ENCODE measurements at places on chromosomes 7 and 10.

DNA sequence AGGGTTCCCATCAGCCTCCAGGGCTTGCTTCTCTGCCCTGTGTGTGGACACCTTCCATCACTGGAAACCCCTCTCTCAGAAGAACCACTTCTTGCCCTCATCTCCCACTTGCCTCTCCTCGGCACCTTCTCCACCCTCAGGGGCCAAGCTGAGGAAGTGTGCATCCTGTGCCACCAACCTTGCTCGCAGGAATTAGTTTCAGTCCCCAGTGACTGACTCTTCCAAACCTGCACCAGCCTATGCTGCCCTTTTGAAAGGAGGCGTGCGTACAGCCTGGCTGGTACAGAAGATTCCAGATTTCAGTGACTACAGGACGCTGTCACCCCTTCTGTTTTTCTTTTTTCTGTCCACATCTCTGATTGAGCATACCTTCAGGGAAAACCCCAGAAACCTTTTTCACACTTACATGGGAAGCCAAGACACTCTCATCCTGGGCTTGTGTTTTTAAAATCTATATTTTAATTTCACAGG is 67.1 kb downstream of the IKZF1 start:
- no peak for DNase-seq

DNA sequence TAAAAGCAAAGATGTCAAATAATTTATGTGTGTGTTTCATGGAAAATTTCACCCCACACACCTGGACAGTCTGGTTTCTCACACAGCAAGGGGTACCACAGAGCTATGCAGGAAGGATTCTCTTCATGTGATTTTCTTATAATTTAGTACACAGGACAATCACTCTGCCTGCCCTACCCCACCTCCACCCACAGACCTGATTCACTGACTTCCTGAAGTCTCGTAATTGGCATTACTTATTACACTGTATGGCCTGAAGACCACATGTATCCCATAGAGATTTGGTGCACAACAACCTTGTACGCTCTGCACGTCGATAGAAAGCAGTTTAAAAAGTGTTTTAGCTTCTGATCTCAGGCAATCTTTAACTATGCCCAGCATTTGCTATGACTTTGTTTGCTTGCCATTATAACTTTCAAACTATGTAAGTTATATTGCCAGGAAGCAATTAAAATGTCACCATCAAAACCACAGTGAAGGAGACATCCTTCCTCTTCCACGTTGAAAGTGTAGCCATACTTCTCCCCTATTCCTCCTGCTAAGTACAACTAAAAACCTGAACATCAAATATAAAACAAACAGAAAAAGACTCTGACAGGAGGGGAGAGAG is 279.4 kb upstream of the IMMP2L start:
- DNase-seq, result no peak

DNA sequence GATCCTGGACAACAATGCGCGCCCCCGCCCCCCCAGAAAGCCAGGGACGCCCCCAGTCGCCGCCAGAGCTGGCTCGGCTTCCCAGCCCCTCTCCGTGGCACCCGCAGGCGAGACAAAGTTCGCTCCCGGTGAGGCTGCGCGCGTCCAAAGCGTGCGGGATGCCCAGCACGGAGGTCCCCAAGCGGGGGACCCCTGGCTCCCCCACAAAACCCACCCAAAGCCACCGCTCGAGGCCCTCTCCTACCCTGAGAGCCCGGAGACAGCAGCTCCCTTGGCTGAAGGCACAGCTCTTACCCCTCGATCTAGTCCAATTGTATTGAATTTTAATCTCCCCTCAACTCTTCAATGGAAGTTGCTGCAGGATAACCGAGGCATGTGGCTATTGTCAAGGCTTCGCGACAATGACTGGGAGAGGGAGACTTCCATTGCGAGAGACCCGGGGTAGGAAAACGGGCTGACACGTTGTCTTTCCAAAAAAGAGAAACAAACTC is 305.3 kb downstream of the PRPF18 start:
- DNase-seq, result no peak

GRCh38 chr7:108777966-108778365 is 208.3 kb downstream of the DNAJB9 start:
- DNase-seq, result no peak

- DNase-seq, result no peak
Measured at GRCh38 chr7:81791568-81792518, 22.0 kb upstream of the HGF start.

DNA sequence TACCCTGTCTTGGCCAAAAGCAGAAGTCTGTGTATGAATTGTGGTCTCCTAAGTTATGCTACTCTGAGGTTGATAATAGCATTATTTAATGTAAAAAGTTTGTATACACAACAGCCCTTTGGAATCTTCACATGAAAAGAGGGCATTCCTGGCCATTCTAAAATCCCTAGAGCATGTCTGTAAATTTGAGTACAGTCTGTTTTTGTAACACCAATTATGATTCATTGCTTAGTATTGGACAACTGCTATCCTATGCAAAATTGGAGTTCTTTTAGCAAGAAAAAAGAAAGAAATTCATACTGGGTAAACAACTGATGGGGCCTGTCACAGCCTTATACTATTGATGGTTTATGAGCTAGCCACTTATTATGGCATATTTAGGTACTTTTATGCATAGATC is 10.2 kb downstream of the CUTC start:
- no peak for DNase-seq

- no peak for DNase-seq
Measured at GRCh38 chr7:42107484-42108240, 129.3 kb downstream of the GLI3 start.

DNA sequence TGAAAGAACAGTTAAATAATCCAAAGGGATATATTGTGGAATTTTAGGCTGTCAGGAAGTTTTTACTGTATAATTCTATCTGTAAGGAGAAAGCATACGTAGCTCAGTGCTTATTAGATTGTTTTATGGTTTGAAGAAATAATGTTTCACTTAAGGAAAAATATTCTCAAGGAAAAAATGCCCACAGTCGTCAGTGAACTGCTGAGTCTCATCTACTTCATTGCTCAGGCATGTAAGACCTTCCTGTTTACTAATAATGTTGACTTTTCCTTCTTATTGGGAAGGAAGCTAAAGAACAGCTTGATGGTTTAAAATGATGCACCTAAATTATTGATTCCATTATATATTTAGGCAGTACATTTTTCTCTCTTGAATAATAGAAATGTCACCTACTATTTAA is 304.2 kb downstream of the SDK1 start:
- DNase-seq, result no peak

- DNase-seq, result no peak
Measured at GRCh38 chr7:70523249-70523988, 608.5 kb upstream of the GALNT17 start.

- no peak for DNase-seq
Measured at GRCh38 chr7:24402655-24403054, 118.7 kb downstream of the NPY start.

DNA sequence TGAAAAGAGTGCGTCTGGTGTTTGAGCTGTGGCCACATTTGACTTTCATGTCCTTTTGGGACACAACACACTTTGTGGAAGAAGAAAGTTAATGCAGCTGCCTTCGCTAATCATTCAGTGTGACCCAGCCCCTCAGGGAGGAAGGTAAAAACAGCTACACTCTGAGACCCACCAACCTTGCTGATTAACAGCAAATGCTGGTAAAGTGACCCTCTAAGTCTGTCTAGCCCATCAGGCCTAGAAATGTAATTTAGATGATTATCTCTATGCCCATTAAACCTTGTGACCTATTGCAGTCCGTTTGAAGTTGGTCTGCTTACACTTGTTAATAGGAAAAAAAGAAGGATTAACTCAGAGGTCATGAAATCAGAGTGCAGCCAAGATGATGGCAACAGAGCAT is 161.9 kb upstream of the WNT16 start:
- no peak for DNase-seq

GRCh38 chr7:13476881-13477444 is 512.5 kb downstream of the ETV1 start:
- no peak for DNase-seq

- DNase-seq, result no peak
Measured at GRCh38 chr10:126476246-126476645, 88.0 kb upstream of the ADAM12 start.

GRCh38 chr10:62554632-62555199 is 180.5 kb downstream of the ZNF365 start:
- no peak for DNase-seq

DNA sequence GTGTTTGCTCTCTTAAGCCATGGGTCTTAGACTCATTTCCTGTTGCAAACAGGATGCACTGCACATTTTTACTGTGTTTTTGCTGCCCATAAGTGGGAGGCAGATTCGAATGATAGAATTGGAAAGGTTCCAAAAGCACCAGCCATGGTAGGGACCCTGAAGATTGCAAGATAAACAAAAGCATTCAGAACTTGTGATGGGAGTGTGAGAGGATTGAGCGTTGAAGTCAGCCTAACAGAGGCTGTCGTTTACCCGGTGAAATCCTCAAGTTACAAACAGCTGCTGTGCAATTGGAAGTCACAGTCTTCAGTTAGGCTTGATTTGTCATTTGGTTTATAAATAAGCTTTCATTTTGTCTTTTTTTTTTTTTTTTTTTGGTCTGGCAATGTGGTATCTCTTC is 192.7 kb upstream of the MKI67 start:
- no peak for DNase-seq

GRCh38 chr10:86650151-86650550 is 4.2 kb upstream of the OPN4 start:
- no peak for DNase-seq

DNA sequence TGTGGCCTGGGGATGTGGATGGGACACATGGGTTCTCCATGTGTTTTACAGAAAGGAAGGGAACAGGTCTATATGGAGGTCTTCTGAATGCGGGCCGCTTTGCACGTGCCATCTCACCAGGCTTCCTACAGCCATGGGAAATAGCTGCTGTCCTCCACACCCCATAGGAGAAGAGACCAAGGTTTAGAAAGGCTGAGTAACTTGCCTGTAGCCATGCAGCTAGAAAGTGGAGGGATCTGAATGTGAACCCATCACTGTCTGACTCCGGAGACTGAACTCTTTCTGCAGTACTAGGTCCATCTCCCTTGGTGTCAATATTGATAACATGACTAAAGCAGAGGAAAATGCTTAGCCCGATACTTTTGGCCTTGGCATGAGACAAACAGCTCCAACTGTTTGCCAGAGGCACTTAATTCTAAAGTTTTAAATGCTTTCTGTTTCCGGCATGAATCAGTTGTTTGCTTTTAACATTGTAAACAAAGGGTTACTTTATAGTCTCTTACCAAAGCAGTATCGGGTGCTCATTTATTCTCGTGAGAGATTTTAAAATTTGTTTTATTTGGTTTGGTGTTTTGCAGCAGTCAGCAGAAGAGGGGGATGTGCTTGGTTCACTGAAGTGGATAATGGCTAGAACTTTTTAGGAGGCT is 64.8 kb upstream of the LOXL4 start:
- DNase-seq, result no peak

- no peak for DNase-seq
Measured at GRCh38 chr7:151941009-151941408, 15.2 kb upstream of the GALNTL5 start.

DNA sequence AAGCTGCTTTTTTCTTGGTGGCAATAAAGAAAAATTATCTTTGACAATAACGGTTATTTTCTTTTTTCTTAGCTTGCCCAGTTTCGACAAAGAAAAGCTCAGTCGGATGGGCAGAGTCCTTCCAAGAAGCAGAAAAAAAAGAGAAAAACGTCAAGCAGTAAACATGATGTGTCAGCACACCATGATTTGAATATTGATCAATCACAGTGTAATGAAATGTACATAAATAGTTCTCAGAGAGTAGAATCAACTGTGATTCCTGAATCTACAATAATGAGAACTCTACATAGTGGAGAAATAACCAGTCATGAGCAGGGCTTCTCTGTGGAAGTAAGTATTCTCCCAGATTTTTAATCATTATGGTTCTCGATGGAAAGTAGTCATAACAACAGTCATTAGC is 33.0 kb downstream of the AKAP9 start:
- no peak for DNase-seq

- no peak for DNase-seq
Measured at GRCh38 chr7:73742753-73743641, 4.4 kb upstream of the ABHD11 start.

DNA sequence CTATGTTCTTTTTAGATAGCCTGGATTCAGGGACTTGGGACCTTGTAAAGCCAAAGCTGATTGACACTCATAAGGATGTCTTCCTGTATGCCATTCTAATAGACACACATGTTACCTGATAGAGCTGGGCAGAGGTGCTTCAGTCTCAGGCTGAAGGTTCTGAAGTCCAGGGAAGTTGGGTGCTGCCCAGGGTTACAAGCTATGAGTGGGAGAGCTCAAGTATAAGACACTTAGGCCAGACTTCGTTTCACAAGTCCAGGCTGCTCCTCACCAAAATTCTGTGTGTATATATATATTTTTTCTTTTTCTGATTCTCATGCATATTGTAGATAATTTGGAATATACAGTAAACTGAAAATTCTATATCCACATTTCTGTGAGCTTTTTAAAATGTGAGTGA is 144.2 kb downstream of the HDAC9 start:
- no peak for DNase-seq

DNA sequence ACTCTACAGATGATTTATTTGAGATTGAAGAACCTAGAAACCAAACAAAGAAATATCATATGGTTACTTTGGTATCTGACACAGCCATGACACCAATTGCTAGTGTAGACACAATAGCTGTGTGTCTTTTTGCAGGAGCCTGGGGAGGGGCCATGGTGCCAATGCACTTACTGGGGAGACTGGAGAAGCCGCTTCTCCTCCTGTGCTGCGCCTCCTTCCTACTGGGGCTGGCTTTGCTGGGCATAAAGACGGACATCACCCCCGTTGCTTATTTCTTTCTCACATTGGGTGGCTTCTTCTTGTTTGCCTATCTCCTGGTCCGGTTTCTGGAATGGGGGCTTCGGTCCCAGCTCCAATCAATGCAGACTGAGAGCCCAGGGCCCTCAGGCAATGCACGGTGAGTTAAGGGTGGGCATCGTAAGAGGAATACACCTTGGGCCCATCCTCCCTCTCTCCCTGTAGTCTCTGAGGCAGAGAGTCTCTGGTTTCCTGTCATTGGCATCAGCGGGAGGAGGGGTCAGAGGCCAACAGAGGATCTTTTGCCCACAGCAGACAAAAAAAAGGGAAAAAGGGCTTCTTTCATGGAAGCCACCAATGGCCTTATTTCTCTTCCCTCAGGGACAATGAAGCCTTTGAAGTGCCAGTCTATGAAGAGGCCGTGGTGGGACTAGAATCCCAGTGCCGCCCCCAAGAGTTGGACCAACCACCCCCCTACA is 1.2 kb downstream of the TMEM139 start:
- no peak for DNase-seq
